Left cardiac atrium (tissue), 4 donors: ENCODE measurements at places on chromosomes 6 and 20. TPM values are rescaled to one million over a fixed set of nuclear protein-coding genes. Genes with fewer than 3 reads are reported as not detected.

- no peak for DNase-seq
Measured at GRCh38 chr6:73079978-73080377, 145.3 kb downstream of the KHDC1L start.

GRCh38 chr20:57024849-57025248 is 241.6 kb downstream of the BMP7 start:
- no peak for DNase-seq

DNA sequence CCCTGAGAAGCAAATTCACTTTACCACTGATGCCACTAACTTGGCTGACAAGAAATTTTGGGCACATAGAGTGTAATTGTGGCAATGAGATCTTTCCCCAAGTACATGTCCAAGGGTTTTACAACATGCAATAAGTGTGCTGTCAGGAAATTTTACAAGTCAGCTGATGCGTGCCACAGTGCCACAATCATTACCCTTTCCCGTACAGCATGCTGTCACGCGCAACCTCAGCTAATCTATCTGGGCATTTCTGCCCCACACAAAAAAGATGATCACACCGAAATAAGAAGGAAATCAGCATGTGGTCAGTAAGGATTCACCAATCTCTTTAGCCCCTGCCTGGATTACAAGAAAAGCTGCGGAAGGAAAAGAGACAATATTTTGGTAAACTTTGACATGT is 163.6 kb upstream of the PREP start:
- no peak for DNase-seq

DNA sequence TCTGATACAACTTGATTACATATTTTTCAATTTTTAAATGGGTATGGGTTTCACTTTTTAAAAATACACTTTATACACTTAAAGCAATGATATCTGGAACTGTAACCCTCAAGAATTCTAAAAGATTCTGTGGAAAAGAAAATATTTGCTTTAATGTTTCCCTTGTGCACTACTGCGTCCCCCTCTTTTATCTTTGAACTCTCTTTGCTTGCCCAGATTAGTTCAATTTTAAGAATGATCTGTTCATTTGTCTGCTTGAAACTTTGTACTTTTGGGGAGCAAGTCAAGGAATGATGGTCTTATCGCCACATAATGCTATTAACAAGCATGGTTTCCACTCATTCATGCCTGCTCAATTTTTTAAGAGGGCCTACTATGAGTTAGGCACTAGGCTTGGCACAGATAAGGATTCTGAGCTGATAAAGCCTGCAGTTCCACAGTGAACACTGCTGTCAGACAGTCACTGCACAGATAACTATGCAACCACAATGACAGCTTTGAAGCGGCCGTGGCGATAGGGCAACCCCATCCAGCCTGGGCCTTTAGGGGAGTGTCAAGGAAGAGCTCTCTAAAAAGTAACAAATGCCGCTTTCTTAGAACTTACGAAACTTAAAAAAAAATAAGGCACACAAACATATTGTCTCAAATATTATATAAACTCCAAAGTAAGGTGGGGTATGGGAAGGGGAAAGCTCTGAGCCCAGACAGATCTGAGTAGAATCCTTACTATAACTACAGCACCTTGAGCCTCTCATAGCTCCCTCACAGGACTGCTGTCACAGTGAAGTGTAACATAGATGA is 29.7 kb downstream of the FYN start:
- peak; percentile 40 for DNase-seq

GRCh38 chr6:9717568-9717967 is 697.3 kb downstream of the TFAP2A start:
- no peak for DNase-seq

- no peak for DNase-seq
Measured at GRCh38 chr20:13255356-13255755, 34.3 kb downstream of the ISM1 start.

The OR2H2 gene
- not detected for total RNA-seq
